Stimulated activated CD4-positive, alpha-beta T cell treated with anti-CD3 and anti-CD28 coated beads, Interleukin-1b, Interleukin-23, amount 100 ng/mL, for 1 hour (primary cell): ENCODE measurements at places on chromosomes 5 and 9.

DNA sequence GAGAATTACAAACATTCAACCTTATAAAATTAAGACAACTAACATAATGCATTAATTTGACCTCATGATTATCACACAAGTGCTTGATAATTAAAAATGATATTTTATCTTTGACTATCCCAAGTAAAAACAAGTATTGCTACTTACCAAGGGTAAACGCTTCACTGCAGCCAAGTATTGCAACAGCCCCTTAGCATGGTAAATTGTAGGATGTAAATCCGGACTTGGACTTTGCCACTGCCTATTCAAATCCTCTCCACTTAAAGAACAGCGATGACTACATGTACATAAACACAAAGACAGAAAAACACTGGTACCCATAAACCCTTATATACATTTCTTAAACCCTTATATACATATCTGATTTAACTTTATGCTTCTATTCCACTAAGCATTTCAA is 155.1 kb downstream of the AGTPBP1 start:
- no peak for DNase-seq

GRCh38 chr5:54403885-54404416 is 51.5 kb upstream of the HSPB3 start:
- no peak for DNase-seq

- DNase-seq, result no peak
Measured at GRCh38 chr9:123399803-123400378, 43.9 kb downstream of the CRB2 start.

GRCh38 chr5:59591162-59591561 is 302.4 kb downstream of the PDE4D start:
- no peak for DNase-seq

- no peak for DNase-seq
Measured at GRCh38 chr5:102921341-102922044, 166.4 kb downstream of the PAM start.

DNA sequence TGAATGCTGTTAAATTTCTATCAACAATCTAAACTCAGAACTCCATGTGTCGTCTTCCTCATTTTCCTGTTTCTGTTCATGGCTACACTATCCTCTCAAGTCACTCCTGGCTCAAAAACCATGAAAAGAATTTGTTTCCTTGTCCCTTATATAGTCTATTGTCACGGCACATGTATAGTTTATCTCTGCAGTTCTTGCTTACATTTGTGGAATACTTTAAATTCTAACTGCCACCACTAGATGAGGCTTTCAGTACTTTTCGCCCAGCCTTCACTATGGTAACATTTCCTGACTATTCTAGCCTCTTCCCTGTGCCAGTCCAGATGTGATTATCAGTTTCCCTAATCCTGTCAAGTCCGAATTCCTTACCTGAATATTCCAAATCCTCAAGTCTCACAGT is 34.6 kb downstream of the PKD2L2 start:
- DNase-seq, result no peak

DNA sequence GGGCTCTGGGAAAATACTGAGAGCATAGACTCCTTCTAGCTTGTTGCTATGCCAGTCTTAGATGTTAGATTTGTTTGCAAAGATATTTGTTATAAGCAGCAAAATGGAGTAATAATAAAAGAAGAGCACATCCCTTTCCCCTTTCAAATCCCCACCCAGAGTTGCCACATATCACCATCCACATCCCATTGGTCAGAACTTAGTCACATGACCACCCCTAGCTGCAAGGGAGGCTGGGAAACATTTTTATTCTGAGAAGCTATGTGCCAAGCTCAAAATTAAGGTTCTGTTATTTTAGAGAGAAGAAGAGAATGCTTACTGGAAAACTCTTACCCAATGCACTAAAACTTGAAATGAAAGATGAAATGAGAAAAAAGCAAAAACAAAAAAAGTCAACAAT is 193.9 kb upstream of the MVB12B start:
- DNase-seq, result no peak

DNA sequence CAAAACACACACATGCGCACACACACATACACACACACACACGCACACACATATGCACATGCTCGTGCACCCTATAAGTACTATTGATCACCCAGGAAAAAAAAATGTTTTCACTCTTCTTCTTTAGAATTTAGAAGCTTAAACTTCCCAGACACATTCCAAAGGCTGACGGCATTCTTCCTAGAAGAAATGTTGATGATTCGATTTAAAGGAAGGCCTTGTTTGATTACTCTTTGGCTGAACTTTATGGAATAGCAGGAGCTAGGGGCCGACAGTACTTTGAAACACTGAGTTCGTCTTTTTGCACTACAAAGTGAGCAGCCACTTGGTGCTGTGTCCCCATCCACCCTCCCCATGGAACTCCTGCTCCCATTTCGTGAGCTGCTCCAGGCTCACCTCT is 113.2 kb downstream of the EGFLAM start:
- no peak for DNase-seq

DNA sequence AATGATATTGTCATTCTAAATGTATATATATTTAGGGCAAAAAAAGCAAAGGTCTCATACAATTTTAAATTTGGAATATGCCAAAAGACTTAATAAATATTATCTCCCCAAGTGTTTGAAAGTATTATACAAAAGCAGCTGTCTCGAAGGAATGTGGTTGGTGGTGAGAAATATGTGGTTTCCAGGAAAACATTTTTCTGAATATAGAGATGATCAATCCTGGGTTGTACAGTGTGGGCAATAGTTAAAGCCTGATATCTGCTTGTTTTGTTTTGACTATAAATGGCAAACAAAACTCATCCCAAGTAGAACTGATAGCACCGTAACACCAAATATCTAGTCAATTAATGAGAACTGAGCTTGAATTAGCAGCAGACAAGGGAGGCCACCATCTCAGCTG is 391.8 kb upstream of the CD180 start:
- DNase-seq, result no peak

DNA sequence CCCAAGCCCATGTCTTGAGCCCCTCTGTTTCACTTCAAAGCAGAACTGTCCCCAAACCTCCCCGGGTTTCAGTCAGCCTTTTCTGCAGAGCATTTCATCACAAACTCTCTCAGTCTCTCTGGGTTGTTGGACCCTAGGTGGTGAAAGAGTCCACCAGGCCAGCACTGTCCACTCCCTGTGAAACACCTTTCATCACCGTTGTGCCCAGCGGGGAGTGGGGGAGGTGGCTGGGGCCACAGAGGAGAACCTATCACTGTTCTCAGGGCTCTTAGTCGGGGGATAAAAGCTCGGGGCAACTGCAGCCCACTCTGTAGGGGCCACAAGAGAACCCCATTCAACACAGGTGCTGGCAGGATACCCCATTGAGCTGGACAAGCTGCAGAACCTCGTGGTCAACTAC is 5.4 kb upstream of the RABL6 start:
- no peak for DNase-seq

DNA sequence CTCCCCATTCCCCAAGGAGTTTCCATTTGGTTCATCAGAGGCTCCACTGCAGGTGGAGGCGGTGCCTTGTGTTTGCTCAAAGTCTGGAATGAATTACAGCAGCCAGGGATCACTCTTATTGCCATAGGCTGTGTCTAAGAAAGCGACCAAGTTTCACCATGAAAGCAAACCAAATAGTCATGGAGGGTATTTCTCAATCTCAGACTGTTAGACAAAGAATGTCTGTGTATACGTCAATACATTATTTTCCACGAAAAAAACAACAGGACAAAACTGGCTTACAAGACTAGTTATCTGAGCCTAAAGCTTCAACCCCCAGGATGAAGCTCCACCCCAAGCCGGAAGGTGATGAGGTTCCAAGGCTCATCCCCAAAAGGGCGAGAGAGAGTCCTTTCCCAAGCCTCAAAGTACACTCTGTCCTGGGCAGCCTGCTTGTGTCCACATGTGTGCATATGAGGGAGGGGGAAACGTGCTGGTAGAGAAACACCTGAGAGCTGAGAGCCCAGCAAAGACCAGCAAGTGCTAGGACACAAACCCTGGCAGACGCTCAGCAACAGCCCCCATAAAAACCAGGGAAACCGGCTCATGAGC is 4.3 kb downstream of the B4GALT1 start:
- DNase-seq, result no peak

DNA sequence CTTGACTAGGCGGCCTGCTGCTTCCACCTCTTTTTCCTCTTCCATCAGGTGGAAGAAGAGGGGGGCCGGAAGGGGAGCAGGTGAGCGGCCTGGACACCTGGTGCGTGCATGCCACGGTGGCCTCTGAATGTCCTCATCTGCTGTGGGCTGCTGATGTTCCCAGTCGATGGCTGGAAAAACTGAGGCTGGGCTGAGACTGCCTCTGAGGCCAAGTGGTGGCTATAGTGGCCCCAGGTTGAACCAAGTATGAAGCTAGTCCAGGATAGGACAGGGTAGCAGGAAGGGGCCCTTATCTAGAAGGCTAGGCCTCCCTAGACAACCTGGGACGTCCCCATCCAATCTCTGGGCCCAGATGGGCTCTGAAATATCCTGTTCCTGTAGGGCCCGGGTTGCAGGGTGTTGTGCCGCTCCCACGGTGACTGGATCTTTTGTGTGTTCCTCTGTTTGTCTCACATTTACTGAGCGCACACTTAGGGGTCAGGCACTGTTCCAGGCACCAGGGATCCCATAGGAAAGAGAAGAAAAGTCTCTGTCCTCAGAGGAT is 753 bp upstream of the NR5A1 start:
- DNase-seq, result no peak

DNA sequence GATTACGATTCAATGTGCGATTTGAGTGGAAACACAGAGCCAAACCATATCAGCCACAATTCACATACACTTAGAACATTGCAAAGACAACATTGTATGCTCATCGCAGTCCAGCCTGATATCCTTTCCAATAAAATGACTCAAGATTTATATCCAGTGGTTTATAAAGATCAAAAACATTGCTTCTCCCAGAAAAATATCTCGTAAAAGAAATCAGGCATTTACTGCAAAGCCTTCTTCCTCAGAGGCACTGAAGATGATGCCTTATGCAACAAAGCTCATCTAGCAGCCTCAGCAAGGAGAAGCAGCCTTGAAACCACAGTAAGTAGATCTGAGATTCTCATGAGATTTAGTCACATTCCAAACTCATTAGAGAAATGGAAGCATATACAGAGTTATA is 523.8 kb downstream of the ELAVL2 start:
- DNase-seq, result no peak

- no peak for DNase-seq
Measured at GRCh38 chr5:157994906-157995519, 136.1 kb upstream of the CLINT1 start.

DNA sequence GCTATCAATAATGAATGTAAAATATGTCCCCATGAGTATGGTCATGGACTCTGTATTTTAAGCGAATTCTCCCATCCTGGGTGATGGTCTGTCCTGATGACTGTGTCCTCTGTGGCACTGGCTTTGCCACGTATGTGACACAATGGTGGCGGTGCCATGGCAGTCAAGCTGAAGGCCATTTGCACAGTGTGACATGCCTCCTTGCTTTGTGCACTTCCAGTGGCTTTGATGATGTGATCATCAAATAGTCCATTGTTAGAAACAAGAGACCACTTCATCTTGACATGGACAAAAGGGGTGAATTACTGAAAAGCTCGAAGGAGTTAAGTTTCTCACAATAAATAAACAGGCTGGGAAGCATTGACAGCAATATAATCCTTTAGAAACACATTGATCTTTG is 31.0 kb upstream of the PRRC1 start:
- no peak for DNase-seq

DNA sequence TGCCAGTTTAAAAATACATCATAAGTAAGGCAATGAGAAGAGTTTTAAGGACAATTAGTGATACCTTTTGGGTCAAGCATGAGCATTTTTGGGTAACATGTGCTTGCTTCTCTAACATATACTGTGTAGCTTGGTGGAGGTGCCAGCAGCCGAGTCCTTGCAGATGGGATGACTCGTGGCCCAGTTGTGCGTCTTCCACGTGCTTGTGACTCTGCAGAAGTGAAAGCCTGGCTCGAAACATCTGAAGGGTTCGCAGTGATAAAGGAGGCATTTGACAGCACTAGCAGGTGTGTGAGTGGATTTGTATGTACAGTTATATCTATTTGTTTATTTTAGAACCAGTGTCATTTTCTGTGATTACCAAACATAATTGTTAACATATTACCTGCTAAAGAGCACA is 18.2 kb downstream of the HMGCR start:
- DNase-seq, result no peak
